Activated T-cell treated with anti-CD3 and anti-CD28 coated beads for 24 hours (primary cell): ENCODE measurements at places on chromosomes 4 and X.

GRCh38 chrX:73266766-73267165 is 52.1 kb upstream of the NAP1L2 start:
- DNase-seq: no peak

DNA sequence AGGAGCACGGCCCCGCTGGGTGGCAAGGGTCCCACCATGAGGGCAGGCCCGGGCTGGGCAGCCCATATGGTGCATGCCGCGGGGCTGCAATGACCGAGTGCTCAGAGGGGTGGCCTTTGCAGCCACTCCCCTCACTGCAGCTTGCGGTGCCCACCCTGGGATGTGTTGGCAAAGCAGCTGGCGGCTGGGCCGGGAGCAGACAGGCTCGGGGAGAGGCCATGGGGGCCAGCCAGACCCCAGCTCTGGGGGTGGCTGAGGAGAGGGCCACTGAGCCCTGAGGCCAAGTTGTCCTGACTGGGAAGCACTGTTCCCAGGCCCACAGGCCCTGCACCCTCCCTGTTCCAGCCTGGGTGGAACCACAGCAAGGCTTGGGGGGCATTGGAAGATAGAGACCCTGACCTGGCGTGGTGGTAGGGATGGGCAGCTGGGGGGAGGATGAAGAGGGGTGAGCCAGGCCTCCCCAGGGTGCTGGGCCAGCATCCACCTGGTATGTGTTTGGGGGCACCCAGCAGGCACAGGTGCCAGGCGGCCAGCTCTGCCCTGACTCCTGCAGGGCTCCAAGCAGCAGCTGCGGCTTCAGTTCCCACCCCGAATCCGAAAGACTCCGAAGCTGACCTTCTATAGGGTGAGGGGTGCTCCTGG is 18.4 kb upstream of the RNF4 start:
- DNase-seq: no peak

DNA sequence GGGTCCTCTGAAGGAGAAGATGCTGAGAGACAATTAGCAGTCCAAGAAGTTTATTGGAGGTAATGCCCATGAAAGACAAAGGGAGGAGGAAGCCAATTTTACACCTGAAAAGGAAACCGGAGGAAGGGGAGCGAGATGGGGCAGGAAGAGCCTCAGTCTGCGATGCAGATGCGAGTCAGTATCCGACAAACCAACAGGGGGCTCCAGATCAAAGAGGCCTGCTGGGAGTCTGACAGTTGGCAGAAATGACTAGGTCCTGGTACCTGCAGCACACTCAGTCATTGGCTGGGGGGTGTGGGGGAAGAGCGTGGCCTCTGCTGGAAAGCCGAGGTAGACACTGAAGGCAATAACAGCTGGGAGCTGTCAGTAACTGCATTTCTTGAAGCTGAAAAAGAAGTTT is 231.1 kb upstream of the CENPE start:
- no peak for DNase-seq

- no peak for DNase-seq
Measured at GRCh38 chr4:78525559-78525958, 26.0 kb upstream of the ANXA3 start.

DNA sequence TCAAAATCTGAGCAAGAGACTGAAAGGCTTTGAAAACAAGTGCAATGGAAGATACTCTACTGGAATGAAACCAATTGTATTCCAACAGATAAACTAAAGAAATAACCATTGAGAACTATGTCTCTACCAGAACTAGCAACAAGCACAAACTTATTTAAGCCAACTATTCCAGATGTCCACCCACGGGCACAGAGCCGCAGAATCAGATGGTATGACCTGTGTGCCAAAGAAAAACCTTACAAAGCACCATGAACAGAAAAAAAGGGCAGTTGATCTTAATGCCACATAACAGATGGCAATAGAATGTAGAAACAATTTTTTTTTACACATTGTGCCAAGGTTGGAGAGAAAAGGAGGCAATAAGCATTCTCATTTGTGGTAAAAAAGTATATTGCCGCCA is 269.3 kb upstream of the ADGRL3 start:
- no peak for DNase-seq

- no peak for DNase-seq
Measured at GRCh38 chr4:79743014-79743413, 330.0 kb downstream of the ANTXR2 start.

- DNase-seq: no peak
Measured at GRCh38 chrX:4314586-4314985, 601.1 kb upstream of the PRKX start.

DNA sequence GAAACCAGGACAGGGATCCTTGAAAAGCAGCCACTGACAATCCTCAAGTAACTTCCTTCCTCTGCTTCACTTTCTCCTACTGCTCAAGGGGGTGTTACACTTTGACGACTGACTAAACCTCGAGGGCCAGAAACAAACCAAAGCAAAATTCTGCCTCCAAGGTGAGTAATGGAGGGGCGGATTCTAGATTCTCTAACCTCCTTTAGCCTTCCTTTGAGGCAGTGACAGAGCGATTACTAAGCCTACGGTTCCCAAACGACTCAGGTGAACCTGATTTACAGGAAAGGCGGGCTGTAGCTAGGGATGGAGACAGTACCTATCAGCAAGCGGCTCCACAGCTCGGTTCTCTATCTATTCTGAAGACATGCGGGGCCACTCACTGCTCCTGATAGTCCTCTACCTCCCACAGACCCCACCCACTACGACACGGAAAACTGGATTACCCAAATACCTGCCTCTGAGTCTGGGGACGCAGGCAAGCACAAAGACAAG is 487 bp downstream of the TBCK start:
- peak; percentile 42 for DNase-seq

- DNase-seq: no peak
Measured at GRCh38 chr4:59818656-59819055, 1381.5 kb upstream of the ADGRL3 start.

DNA sequence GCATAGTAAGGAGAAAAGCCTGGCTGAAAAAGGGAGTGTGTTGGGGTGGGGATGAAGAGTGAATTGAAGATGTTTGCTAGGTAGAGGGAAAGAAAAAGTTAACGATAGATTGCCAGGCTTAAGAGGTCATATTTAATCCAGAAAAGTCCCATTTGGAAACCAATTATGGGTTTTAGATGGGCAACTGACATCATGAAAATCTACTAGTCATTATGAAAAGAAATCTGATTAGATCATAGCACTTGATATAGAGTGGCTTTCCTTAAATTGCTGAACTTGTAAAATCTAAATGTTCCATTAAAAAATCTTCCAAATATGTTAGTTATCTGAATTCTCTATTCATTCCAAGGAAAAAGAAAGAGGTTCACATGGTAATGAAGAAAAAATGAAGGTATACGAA is 37.5 kb upstream of the IL21 start:
- DNase-seq: no peak

DNA sequence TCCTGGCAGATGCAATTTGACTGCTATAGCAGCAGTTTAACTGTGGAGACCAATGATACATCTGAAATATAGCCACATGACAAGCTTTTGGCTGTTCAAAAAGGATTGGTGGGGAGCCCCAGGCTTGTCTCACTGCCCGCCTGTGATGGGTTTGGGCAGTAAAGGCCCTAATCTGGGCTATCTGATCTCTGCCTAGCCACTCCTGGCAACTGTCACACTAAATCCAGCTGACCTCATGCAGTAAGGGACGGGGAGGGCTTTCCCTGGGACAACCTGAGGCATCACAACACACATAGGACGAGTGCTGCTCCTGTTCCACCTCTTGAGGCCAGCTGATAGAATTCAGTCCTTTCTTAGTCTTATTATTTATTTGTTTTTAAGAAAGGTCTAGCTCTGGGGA is 56.2 kb downstream of the CCDC158 start:
- DNase-seq: no peak

DNA sequence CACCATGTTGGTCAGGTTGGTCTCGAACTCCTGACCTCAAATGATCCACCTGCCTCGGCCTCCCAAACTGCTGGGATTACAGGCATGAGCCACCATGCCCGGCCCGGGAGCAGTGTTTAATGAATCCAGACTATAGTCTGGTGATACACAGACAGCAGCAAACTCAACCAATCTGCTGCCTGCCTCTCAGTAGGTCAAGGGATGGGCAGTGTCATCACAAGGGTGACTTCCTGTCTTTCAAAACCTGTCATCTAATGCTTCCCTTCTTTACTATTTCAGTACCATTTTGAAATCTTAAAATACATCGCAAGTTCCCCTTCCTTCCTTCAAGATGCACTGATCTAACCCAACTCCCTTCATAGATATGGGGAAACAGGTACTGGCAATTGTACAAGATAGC is 8.4 kb downstream of the RPL39 start:
- DNase-seq: no peak

GRCh38 chr4:158208963-158209640 is 1.2 kb upstream of the TMEM144 start:
- DNase-seq: no peak

DNA sequence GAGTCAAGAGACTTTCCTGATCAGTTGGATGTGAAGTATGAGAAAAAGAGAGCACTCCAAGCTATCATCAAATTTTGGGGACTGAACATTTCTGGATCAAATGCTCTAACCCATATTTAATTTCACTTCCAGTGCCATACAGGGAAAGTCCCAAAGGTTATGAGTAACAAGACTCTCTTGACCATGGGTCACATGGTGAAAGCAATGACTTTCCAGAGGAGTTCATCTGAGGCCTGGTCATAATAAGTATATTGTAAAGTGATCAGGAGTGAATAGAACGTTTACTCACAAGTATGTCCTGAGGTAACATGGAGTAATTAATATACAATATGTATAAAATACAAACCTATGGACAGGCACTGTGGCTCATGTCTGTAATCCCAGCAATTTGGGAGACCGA is 40.7 kb upstream of the ARMCX5 start:
- DNase-seq: no peak

- no peak for DNase-seq
Measured at GRCh38 chr4:76072760-76073159, 1.7 kb upstream of the ART3 start.

DNA sequence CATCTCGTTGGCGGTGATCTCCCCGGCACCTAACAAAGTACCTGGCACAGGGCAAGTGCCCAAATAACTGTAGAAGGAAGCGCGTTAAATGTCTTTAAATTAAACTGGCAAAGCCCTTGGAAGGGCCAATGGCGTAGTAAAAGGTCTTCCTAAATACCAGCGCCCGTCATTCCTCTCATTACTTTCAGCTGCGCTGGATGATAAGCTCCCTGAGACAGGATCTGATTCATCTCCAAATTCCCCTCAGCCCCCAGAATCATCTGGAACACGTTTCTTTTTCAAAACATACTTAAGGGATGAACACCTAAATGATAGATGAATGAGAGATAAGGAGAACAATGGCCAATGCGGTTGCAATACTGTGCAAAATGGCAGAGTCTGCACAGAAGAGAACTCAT is 95.1 kb downstream of the AFAP1 start:
- DNase-seq: no peak

DNA sequence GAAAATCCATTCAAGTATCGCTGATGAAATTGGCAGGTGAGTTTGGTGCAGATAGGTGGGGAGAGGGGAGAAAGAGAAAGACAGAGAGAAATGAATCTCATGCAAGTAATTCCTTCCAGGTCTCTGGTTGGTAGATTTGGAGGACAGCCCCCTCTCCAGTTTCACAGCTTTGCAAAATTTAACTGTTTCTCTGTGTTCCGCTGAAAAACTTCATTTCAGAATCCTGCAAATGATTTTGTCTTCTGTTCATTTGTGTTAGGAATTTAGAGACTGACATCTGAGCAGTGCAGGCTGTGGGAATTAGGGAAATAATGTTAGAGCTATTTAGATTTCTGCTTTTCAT is 328.5 kb downstream of the FBXW7 start:
- no peak for DNase-seq

GRCh38 chrX:39721566-39722279 is 376.0 kb downstream of the BCOR start:
- DNase-seq: no peak
